ENCODE measurements at places on chromosomes 5 and 9.

GRCh38 chr5:105168806-105169205, 1606.2 kb upstream of the NUDT12 start:
- no peak for DNase-seq

DNA sequence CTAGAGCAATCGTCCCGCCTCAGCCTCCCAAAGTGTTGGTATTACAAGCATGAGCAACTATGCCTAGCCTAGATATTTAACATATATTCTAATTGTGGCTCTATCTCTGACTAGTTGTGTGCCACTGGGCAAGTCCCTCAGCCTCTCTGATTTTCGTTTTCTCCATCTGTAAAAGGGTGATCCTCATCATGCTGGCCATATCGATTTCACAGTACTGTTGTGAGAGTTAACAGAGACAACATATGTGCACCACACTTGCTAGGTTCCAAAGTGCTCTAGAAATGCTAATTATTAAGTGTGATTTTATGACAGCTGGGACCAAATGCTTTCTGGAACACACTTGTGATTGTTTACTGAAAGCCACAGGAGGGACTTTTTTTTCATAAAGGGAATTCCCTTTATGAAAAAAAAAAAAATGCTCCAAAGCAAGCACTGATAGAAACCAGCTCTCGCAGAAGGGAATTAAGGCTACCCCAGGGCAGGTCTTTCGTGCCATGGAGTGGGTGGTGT, 78.5 kb upstream of the EPB41L4B start:
- no peak for DNase-seq

DNA sequence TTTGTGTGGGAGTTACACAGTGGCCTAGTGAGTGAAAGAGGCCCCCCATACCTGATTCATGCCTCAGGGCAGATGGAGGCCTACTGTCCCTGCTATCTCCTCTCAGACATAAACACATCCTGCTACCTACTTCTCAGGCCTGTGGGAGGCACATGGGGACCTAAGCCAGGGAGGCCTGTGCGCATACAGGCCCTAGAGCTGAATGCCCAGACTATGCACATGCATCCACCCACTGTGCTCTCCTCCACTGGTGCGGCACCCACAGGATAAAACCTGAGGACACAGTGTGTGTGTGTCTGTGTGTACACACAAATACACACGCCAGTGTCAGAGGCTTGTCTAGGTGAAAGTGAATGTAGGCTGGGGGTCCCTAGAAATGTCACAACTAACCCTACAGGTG, 1.4 kb downstream of the PAX5 start:
- peak; percentile 50 for DNase-seq

DNA sequence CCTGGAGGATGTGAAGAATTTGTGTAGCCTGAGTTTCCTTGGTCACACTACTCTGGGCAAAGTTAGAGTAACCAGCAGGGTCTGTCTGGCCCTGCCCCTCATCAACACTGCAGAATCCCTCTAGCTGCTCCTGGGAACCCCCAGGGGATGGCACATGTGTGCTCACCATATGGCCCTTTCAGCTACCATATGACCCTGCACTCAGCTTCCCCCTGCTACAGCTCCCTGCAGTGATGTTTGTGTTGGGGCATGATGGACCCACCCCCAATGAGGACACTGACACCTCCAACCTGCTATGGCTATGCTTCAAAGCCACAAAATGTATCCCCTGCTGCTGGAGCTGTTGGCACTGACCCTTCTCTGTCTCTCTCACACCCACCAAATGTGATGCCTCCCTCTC, 152.7 kb downstream of the SNX18 start:
- DNase-seq: no peak

DNA sequence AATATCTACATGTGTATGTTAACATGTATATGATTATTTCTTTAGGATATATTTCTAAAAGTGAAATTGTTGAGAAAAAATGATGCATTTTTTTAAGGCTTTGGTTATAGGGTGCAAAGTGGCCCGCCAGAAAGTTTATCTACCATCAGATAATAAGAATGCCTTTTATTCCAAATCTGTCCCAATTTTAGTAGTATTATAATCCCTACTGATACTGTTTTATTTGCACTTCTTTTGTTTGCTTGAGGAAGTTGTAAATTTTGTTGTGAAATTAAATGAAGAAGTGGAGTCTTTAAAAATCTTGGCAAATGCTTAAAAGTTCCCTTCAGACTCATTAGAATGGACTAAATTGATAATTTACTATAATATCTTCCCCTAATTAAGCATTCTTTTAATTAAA, 73.0 kb downstream of the NIPBL start:
- no peak for DNase-seq

DNA sequence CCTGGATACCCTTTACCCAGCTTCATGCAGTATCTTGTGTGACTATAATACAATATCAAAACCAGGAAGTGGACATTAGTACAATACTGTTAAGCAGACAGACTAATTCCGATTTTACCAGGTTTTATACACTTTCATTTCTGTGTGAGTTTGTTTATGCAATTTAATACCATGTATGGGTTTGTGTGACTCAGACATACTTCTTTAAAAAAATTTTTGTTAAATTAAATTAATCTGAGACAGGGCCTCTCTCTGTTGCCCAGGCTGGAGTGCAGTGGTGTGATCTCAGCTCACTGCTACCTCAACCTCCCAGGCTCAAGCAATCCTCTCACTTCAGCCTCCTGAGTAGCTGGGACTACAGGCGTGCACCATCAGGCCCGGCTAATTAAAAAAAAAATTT, 156.8 kb downstream of the GAPVD1 start:
- no peak for DNase-seq

- DNase-seq: no peak
Measured at GRCh38 chr9:85863875-85864274, 77.1 kb upstream of the NAA35 start.

- no peak for DNase-seq
Measured at GRCh38 chr9:132697230-132697629, 27.0 kb downstream of the GTF3C4 start.

- no peak for DNase-seq
Measured at GRCh38 chr5:157538311-157538710, 37.3 kb downstream of the ADAM19 start.

- no peak for DNase-seq
Measured at GRCh38 chr9:406886-407654, 192.4 kb downstream of the DOCK8 start.

DNA sequence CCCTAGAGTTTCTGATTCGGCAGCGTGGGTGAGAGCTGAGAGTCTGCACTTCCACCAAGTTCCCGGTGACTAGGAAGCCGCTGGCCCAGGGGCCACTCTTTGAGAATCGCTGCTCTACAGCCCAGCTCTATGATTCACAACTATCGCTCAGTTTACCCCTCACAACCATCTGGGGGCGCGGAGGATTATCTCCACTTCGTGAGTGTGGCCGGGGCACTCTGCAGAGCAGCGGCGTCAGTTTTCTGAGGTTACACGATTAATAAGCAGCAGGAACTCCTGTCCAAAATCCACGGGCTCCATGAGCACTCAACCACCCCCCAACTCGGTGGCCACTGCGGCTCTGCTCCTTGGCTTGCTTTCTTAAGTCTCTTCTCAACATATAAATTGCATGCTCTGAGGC, 19.3 kb downstream of the CORO2A start:
- no peak for DNase-seq

GRCh38 chr5:89279391-89280036, 396.5 kb upstream of the MEF2C start:
- no peak for DNase-seq

DNA sequence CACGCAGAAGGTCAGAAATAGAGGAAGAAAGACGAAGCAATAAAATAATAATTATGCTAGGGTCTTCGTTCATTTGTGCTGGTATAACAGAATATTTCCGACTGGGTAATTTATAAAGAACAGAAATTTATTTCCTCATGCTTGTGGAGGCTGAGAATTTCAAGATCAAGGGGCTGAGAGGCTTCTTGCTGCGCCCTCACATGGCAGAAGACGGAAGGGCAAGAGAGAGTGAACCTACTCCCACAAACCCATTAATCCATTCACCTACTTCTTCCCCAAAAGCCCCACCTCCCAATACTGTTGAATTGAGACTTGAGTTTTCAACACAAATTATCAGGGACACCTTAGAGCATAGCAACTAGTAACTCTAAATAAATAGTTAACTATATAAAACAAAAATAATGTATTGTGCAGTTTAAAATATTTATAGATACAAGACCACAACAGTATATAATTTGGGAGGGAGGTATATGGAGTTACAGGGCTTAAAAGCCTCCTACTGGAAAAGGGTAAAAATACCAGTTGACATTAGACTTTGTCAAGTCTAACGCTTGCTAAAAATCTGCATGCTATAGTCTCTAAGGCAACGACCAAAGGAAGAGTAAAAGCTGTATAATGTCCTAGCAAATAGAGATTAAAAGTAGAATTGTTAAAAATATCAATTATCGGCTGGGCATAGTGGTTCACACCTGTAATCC, 40.3 kb upstream of the NAA35 start:
- DNase-seq: peak; percentile 21

DNA sequence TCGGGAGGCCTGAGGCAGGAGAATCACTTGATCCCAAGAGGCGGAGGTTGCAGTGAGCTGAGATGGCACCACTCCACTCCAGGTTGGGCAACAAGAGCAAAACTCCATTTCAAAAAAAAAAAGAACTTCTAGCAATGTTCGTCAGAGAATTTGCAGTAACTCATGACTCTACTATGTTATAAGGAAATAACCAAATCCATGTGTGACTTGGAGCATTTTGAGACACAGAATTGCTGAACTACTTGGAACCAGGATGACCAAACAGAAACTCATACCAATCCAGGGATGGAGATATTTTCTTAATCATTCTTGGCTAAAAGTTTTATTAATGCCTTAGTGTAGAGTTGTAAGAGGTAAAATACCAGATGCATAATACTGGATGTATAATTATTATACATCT, 99.9 kb upstream of the BNC2 start:
- no peak for DNase-seq

GRCh38 chr9:133129001-133129795, 8.2 kb upstream of the RALGDS start:
- no peak for DNase-seq

DNA sequence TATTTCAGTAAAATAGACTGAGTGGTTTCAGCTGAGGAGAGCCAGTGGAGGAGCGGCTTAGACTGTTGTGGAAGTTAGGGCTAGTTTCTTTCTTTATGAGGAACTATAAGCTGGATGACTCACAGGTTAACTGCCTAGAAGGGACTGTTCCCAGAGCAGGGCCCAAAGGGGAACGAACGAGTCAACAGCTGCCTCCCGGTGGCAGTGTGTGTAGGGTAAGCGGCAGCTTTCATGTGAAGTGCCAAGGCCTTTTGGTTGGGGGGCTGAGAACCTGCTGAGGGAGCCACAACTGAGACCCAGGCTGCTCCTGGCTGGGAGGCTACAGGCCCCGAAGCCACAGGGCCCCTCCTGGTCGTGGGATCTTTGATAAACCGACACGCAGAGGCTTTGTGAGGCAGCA, 7.0 kb downstream of the SQSTM1 start:
- no peak for DNase-seq

DNA sequence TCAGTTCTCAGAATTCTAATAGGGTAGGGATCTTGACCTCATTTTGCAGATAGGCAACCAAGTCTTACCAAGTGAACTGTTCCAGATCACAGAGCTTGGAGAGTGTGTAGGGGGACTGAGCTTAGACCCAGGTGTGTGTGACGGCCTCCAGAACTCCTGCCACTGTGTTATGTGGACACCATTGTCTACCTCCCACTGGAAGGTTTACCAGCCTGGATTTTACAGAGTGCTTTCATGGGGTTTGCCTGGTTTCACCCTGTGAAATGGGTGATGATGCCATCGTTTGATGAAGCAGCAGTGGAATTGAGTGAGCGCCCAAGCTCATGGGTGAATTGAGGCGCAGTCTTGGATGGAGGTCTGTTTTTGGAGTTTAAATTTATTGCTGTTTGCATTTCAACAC, 23.6 kb downstream of the TJP2 start:
- no peak for DNase-seq

DNA sequence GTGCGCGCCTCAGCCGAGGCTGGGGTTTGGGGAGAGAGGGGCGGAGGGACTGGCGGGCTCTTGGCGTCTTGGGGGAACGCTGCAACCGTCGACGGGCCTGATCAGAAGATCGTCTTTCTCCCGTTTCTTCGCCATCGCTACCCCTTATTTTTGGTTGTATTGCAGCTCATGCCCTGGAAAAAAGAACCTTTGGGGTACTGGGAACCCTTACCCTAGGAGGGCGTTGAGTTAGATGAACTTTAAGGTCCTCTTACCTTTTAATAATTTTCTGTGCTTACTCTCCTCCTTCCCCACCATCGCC, 719 bp downstream of the PAIP2 start:
- peak; percentile 90 for DNase-seq

DNA sequence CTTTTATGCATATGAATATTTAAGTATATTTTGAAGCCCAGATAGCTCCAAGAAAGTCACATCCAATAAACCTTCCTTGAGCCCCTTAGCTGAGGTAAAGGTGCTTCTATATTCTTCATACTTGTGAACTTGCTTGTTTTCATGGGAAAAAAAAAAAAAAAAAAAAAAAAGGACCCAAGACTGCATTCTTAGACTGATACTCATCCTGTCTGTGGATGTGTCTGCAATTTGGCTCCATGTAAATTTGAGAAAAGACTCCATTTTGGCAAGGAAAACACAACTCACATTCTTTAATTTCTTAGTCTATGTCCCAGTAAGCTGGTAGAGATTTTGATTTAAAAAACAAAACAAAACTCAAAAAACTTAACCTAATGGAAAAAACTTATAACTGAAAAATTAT, 238.3 kb downstream of the FBXL17 start:
- DNase-seq: no peak

GRCh38 chr9:17928228-17928627, 349.4 kb downstream of the SH3GL2 start:
- DNase-seq: no peak

DNA sequence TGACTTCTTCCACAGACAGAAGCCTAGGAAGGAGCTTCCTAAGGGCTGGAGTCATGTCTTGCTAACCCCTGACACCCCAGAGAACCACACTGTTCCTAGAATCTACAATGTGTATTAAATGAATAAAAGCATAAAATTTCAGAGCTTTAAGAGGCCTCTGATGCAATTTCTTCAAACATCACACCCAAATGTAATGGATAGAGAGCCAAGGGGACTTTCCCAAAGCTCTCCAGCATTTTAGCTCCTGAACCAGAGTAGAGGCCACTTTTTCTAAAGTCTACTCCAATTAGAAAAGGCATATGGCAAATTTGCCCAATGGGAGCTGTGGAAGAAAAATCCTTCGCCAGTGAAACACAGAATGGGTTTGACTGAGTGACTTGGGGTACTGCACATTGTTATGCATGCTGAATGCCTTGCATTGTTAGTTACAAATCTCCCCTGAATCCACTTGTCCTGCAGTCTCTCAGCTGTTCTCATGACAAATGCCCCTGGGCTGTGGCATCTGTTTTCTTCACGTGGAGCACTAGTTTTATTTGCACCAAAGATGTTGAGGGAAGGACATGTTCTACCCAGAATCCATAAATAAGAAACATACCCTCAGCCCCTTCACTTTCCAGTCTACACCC, 334.0 kb downstream of the ASTN2 start:
- no peak for DNase-seq
